ENCODE measurements at places on chromosomes 16 and 17.
A peak's percentile ranks its signal among the peaks of the same experiment; 100 is the strongest.

DNA sequence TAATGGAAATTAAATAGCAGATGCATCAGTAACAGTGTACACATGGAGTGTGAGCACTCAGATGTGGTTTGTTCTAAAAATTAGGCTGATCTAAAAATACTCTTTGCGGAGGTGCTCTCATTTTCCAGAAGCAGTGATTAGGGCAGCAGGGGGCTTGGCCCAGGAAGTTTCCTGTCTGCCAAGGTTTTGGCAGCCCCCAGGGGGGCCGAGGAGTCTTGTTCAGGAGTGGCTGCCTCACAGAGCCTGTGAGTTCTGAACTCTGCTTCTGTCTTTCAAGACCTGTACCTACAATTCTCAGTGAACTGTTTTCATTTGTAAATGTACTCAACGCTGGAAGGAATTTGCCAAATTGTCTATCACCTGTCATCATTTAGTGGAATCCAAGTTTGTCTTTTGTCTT is 388.4 kb upstream of the CDH11 start:
- DNase-seq = no peak

GRCh38 chr17:8955021-8955959 is 10.2 kb downstream of the PIK3R5 start:
- DNase-seq = no peak

GRCh38 chr17:40425741-40426140 is 8.0 kb upstream of the TOP2A start:
- no peak for DNase-seq

GRCh38 chr16:30876867-30877266 is 17.0 kb downstream of the BCL7C start:
- no peak for DNase-seq

- no peak for DNase-seq
Observed at GRCh38 chr16:1273816-1274215, 17.9 kb downstream of the TPSD1 start.

DNA sequence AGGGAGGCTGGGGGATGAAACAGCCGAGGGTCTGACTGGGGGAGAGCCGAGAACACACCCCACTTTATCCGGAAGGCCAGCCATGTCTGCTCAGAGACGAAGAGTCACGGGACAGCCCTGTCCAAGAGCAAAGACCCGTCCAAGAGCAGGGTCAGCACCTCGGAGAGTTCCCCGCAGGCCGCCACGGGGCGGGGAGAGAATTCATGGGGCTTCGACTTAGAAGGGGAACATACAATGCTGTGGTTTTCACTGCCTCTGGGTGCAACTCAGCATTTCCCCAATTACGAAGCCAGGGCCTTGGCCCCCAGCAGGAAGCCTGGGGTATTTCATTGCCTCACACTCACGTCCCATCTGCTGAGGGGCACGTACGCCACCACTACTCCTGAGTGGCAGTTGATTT is 59.3 kb downstream of the JPH3 start:
- no peak for DNase-seq

DNA sequence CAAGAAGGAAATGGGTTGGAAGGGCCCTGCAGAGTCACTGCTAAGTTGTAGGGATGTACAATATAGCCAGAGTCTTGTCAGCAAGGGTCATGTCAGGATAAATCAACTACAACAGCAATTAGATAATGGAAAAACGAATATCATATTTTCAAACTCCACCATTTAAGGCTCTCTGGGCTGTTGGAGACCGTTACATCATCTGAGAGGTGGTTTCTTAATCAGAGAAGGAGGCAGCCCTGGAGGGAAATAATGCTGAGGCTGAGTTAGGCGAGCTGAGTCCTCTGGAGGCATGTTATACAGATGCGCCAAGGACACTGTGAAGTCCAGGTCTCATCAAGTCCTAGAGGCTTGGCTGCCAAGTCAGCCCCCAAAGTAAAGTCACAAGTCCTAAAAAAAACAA is 30.3 kb downstream of the LYRM9 start:
- no peak for DNase-seq

- DNase-seq = peak; percentile 92
Observed at GRCh38 chr17:42980274-42980765, at the start of gene RUNDC1. Gene RUNDC1 (plus strand): TSS chr17:42980565. CDS start chr17:42980577, 12 bp downstream.

- no peak for DNase-seq
Observed at GRCh38 chr16:28000314-28001169, 63.0 kb downstream of the GSG1L start.

GRCh38 chr16:5025171-5025632 is 8.5 kb downstream of the NAGPA start:
- no peak for DNase-seq

- no peak for DNase-seq
Observed at GRCh38 chr16:82152641-82153112, 17.3 kb downstream of the MPHOSPH6 start.

DNA sequence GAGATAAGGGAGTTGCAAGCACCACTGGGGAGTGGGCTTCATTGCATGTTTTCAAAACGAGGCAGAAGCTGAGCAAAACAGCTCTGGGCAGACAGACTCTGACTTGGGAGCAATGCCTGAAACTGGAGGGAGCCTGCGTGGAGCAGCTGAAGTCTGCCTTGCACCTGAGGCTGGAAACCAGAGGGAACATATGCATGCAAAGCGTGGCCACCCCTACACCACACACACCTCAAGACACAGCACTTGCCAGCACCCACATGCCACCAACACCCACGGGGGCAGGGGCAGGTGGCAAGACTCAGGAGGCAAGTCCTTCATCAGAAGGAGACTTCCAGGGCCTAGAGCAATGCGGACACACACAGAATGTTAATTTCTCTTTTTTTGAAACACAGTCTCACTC is 45.8 kb downstream of the COTL1 start:
- no peak for DNase-seq

GRCh38 chr17:39676198-39676819 is 8.1 kb downstream of the PNMT start:
- peak; percentile 31 for DNase-seq

- no peak for DNase-seq
Observed at GRCh38 chr17:44905006-44906000, 6.1 kb upstream of the EFTUD2 start.

- no peak for DNase-seq
Observed at GRCh38 chr17:61396586-61397085, 3.0 kb upstream of the TBX2 start.

GRCh38 chr17:14552306-14552705 is 251.4 kb downstream of the HS3ST3B1 start:
- DNase-seq = no peak

DNA sequence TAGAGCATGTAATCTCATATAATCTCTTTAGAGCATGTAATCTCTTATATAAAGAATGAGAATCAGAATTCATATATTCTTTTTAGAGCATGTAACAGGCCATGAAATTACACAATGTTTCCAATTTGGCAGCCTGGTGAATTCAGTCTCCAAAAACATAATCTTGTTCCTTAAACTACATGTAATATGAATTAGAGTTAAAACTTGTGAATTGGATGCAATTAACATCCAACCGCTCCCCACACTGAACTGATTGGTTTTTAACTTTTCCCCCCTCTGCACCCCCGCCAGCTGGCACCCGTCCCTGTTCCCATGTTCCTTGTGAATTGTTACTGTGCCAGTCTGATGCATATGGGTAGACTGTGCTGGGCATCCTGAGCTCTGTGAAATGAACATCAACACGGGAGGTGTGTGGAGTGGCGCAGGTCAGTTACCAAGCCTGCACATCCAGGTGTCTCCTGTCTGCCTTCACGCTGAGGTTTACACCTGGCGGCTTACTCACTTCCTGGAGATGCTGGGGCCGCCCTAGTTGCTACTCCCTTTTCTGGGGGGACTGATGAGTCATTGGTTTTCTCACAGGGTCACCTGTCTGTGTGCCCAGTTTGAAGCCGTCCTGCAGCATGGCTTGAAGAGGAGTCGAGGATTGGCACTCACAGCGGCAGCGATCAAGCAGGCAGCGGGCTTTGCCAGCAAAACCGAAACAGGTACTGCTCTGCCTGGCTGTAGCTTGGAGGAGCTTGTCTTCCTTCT is 50.4 kb downstream of the SNX29 start:
- no peak for DNase-seq

GRCh38 chr17:41906465-41907184 is 12.1 kb downstream of the ACLY start:
- DNase-seq = no peak

- no peak for DNase-seq
Observed at GRCh38 chr17:66355510-66355909, 53.1 kb downstream of the PRKCA start.

- no peak for DNase-seq
Observed at GRCh38 chr16:85755929-85756768, 5.3 kb upstream of the C16orf74 start.

DNA sequence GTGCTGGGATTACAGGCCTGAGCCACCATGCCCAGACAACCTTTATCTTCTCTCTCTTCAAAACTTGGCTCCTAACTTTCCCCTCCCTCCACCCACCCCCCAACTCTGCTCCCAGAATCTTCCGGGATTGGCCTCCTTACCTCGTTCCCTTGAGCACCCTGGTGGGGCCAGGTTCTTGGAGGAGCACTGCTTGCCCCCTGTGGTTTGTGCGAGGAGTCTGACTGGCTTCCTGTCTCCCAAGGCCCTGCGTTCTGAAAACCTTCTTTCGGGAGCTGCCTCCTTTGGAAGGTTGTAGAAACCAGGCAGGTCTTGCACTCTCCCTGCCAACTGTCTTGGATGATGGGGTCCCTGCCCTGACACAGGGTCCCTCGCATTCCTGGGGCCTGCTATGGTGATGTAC is 19.8 kb downstream of the PLXDC1 start:
- no peak for DNase-seq

GRCh38 chr17:61131585-61131984 is 268.1 kb upstream of the TBX2 start:
- no peak for DNase-seq

GRCh38 chr17:29663155-29663554 is 40.4 kb upstream of the CORO6 start:
- DNase-seq = no peak

DNA sequence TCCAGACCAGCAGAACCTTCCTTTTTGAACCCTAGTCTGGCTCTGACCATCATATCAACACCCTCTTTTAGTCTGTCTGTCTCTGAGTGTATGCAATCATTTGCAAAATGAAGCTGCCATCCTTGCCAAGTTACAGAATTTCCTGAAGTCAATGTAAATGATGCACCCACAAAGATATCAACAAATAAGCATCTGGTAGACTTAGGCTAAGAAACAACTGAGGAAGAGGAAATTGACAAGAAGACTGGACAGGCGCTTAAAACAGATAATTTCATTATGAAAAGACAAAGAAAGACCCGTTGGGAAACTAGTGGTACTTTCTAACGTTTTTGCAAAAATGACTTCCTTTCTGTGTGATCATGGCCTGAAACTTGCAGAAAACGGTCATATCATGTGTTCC is 24.7 kb upstream of the CIITA start:
- DNase-seq = no peak

GRCh38 chr17:58531122-58531521 is 16.7 kb upstream of the MTMR4 start:
- DNase-seq = no peak

- no peak for DNase-seq
Observed at GRCh38 chr17:8611137-8611536, 19.4 kb downstream of the MYH10 start.

DNA sequence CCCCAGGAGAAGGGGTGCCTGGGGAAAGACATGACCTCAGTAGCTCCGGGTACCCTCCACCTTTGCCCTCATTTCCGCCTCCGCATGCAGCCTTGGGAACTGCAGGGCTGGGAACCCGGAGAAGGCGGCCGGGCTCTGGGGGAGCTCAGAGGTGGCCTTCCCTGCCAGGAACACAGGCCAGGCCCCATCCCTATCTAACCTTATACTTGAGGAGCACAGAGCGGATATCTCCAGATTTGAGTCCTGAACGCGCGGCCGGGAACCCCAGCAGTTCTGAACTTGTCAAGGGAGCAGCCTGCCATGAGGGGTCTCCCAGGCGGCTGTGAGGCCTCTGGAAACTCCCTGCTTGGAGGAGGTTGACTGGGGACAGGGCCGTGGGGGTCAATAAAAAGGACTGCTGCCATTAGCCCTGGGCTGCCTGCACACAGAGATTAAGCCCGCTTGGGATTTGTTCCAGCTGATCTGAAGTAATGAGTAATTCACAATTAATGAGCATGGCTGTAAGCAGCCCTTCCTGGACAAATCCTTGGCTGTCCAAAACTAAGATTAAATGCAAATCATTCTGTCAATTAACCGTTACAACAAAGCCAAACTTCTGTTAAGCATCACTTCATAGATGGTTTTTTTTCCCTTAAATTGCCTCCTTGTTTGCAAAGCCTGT is 26.3 kb upstream of the METRNL start:
- no peak for DNase-seq

- no peak for DNase-seq
Observed at GRCh38 chr16:56929639-56930038, 2.3 kb upstream of the HERPUD1 start.

- no peak for DNase-seq
Observed at GRCh38 chr17:29131814-29132682, 48.1 kb downstream of the MYO18A start.

GRCh38 chr17:50303596-50303995 is 29.3 kb downstream of the TMEM92 start:
- no peak for DNase-seq

DNA sequence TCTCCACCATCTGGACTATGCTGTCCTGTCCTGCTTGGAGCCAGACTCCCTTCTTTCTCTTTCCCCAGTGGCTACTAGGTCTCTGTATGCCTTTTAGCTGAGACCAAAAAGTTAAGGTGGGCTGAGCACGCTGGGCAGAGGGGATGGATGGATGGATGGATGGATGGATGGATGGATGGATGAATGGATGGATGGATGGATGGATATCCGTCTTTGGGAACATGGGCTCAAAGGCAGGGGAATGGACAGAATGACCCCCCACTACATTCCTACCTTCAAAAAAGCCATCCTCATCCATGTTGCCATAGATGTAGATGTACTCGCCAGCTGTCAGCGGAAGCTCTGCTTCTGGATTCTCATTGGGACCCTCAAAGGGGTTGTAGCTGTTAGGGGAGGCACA is 12.8 kb downstream of the TSPOAP1 start:
- DNase-seq = no peak

DNA sequence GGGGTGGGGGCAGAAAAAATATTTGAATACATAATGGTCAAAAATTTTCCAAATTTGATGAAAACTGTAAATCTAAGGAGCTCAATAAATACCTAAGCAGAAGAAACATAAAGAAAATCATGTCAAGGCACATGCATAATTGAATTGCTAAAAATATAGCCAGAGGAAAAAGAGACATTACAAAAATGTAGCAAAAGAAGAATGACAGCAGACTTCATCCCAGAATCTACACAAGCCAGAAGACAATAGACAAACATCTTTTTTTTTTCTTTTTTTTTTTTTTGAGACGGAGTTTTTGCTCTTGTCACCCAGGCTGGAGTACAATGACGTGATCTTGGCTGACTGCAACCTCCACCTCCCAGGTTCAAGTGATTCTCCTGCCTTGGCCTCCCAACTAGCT is 62.0 kb upstream of the ATP2A3 start:
- DNase-seq = no peak

DNA sequence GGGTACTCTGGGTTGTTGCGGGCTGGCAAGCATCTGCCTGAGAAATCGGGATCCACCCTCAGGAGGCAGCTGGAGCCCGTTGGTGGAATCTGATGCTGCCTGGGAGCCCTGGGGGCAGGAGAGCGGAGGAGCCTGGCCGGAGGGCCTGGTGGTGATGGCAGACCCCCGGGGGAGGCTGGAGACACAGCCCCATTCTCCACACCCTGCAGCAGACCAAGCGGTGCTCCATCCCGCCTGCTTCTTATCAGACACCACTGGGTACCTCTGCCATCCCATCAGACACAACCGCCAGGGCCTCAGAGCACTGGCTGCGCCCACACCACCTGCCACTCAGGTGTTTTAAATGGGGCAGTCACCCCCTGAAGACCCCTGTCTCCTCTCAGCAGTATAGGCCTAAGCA is 103.9 kb downstream of the RBFOX3 start:
- no peak for DNase-seq

Measured in activated CD4-positive, alpha-beta T cell treated with anti-CD3 and anti-CD28 coated beads for 4 hours (primary cell).